ENCODE measurements at places on chromosomes 16 and 17. TPM values are rescaled to one million over a fixed set of nuclear protein-coding genes. Genes with fewer than 3 reads are reported as not detected.

Gene CFAP97D1
- total RNA-seq = not detected

Gene C1QL1
- total RNA-seq = 0.40 TPM

Gene CD300C
- not detected for total RNA-seq

Gene PCYT2
- 15.9 TPM for total RNA-seq

Gene USP7
- total RNA-seq = 155 TPM

Gene AIPL1
- not detected for total RNA-seq

DNA sequence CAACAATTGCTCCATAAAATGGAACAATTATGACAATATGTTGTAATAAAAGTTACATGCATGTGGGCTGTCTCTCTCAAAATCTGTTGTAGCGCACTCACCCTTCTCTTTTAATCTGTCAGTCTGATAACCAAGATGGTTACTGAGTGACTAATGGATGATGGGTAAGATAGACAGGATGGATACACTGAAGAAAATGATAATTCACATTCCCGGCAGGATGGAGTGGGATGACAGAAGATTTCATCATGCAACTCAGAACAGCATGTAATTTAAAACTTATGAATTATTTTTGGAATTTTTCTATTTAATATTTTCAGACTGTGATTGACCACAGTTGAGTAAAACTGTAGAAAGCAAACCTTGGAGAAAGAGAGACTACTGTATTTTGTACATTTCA lies 30.5 kb downstream of the CDH13 start:
- no peak for DNase-seq

- DNase-seq = no peak
Measured at GRCh38 chr17:50684288-50684611, 23.5 kb downstream of the ANKRD40 start.

DNA sequence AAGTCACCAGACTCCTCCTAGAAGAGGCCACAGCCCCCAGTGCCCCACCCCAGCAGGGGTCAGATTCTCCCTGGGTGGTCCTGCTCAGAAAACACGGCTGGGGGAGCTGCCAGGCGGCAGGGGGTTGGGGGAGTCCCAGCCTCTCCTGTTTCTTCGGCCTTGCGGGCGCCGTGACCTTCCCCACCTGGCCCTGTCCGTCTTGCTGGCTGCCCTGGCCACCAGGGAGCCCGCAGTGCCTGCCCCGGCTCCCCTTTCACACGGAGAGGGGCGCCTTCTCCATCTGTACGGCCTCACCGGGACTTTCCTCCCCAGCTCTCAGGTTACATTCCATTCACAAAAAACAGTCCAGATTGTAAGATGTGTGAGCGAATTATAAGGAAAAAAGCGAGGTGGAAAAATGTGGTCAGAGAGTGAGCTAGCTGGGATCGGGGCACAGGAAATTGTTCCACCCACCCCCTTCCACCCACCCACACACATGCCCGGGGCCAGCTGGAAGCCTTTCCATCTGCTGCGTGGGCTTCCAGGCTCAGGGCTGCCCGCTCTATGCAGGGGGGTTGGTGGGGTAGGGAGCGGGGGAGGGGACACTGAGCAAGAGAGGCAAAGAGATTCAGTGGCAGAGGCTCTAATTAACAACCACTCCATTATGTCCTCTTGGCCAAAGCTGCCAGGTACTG lies 14.6 kb upstream of the CIBAR2 start:
- DNase-seq = peak; percentile 32

DNA sequence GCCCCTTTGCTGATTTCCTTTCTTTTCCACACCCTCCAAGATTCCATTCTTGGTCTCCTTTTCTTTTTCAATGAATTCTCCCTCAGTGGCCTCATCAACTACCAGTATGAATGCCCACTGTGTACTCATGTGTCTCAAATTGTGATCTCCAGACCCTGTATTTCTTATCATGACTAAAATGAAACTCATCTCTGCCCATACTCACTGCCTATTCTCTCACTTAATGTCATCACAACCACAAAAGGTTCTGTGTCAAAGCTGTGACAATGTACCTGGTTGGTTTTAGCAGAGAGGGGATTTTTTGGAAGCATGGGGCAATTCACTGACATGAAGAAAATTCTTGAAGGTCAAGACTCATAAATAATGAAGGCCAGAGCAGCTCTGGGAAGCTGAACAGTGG lies 11.5 kb upstream of the TBX4 start:
- DNase-seq = no peak

- DNase-seq = peak; percentile 8
Measured at GRCh38 chr16:3363793-3364192, 8.1 kb downstream of the OR2C1 start.

DNA sequence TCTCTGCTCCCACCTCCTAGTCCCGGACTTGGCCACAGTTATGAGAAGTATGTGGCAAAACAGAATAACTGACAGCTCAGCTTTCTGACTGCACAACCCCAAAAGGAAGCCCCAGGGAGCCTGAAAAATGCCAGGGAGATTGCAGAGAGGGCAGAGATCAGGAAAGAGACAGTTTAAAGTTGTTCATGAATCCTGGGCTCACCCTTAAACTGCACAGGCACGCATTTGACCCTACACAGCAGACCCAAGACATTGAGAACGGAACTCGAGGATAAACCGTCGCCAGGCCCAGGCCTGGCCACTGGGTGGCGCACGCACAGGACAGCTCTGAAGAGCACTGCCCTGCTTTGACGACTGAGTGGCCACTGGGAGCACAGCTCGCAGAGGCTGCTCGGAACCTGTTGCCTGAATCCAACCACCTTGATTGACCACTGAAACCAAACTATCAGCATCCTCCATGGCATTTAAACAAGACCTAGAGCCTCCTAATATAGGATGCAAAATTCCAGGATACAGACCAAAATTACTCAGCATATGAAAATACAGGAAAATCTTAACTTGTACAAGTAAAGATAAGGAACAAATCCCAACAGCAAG lies 114.0 kb downstream of the C16orf95 start:
- DNase-seq = peak; percentile 68

DNA sequence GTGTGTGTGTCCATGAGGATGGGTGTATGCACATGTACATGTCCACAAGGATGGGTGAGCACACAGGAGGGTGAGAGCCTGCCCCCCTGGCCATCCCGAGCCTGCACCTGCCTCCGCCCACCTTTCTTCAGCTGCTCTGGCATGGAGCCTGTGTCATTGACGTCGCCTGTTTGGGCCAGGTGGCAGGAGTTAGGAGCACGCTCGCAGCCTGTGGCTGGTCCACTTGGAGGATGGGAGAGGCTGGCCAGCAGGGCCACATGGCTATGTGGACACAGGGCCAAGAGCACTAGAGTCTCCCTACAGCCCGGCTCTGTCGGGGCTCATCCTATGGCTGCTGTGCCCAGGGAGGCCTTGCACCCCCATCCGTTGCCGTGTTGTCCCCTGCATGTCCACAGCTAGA lies 21.4 kb downstream of the BAHCC1 start:
- DNase-seq = no peak

DNA sequence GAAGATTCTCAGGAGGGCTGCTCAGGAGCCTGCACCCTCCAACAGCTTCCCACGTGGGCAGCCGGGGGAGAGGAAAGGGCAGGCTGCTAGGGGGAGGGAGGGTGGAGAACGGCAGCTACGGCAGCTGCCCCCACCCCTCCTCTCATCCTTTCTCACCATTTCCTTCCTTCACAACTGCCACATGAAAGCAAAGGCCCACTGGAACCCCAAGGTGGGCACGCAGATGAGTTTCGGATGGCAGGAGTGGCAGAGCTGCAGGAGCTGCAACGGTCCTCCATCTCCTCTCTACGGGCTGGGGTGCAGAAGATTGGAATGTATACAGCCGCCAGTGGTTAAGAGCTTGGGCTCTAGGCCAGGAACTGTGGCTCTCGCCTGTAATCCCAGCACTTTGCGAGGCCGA lies 77.7 kb downstream of the GAS7 start:
- no peak for DNase-seq

- no peak for DNase-seq
Measured at GRCh38 chr16:28824717-28824973, 1.8 kb downstream of the ATXN2L start.

GRCh38 chr17:73307130-73307529 lies 4.7 kb downstream of the CDC42EP4 start:
- DNase-seq = no peak

DNA sequence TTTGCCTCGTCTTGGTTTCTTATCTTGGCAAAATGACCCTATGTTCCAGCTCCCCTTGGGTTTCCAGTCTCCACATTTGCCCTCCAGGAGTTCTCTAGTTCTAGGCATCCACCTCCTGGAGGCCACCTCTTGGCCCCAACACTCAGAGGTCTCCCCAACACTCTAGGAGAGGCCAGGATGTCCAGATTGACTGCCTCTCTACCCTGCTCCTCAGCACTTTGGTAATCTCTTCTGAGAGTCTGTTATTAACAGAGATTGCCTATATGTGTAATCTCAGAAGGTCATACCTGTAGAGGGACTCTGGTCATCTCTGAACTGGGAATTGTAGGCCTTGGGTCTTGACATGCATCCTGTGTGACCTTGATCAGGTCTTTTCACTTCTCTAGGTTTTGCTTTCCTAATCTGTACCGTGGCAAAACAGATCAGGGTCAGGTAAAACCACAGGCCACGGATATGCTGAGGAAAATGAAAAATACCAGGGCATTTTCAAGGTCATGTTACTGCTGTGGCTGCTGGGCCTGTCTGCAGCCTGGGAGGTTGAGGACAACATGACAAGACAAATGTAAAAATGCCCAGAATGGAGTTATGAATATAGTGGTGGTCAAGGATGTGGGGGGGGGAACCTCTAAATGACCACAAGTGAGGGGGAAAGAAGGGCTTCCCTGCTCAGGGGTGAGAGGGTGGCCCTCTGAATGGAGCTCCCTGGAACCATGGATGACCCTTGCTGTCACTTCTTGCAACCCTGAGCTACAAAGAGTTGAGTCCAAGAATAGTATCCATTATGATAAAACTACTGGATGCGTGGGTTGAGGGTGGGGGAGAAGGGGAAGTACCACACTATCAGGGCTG lies 5.0 kb upstream of the CCL4L2 start:
- no peak for DNase-seq

GRCh38 chr17:64331366-64331765 lies 59.3 kb downstream of the PECAM1 start:
- DNase-seq = no peak

DNA sequence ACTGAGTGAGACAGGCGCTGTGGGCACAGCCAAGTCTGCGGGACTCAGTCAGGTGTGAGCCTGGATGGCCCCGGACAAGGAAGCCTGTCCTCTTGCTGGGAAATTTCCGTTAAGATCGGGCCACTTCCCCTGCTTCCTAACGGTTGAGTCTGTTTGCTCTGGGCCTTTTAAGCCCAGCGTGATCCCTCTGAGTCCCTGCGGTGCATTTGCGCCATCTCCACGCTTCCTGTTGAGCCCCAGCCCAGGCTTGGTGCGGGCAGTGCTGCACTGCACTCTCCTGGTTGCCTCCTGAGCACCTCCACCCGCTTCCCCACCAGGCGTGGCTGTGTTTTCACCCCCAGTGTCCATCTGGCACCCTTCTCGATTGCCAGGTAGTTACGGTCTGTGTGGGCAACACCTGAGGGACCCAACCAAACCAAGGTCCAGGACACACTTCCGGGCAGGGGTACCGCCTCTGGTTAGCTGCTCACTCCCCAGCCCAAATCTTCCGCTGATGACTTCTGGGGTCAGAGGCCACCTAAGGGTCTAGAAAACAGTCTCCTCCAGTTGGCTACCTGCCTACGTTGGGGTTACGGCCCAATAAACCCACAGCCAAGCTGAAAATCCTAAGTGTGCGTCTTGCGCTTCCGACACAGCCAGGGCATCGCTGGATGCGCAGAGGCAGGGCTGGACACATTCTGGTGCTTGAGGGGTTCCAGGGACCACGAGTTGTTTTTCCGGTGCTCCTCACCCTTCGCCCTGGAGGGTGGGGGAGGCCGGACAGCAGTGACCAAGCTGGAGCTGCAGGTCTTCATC lies 1.4 kb upstream of the SLC25A10 start:
- peak; percentile 47 for DNase-seq

GRCh38 chr17:77613218-77613617 lies 345.3 kb upstream of the TNRC6C start:
- no peak for DNase-seq

DNA sequence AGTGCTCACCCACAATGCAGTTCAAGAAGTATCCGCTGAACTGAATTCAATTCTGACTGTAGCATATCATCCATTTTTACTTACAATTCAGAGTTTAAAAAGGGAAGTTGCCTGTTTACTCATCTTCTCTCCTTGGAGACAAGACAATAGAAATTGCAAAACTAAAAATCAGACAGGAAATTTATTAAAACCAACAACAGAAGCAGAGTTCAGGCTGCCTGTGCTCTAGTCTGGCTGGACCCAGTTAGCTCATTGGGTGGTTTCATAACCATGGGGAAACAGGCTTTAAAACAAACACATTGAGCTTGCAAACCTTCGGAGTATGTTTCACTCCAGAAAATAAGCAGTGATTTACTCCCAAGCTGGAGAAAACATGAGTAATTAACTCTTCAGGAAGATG lies 321.4 kb downstream of the GRIN2A start:
- DNase-seq = no peak

DNA sequence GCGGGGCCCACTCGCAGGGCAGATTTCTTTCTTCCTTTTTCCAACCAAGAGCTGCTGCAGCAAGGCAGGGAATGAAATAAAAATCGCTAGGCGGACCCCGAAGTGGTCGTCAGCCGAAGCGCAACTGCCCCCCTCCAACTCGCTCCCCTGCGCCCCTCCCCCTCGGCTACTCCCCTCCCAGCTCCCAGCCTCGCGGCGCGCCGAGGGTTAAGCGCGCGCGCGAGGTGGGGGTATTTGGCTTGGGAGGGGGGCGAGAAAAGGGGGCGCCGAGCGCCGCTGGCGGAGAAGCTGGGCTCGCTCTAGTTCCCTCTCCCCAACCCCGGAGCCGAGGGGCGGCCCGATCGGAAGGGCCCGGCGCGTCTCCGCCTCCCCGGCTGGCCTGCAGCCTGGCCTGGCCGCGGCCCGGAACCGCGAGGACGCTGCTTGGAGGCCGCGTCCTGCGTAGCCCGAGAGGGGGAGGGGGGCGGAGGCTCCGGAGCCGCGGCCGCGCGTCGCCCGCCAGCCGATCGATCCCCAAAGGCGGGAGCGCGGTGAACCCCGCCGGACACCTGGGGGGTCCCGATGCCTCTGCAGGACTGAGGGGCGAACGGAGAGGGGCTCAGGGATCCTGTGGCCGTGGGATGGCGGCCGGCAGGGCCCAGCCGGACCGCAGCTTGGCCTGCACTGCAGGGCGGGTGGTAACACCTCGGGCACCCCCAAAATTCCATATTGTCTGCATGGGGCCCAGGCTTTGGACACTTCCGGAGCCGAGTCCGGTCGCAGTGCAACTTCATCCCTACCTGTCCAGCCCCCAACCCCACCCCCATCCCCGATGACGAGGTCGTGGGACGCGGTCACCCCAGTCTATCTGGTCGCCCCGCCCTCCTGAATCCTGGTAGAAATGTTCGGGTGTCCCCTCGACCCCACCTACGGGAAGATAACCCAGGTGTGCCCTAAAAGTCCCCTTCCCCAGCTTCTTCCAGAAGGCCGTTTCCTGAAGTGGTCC lies 4.9 kb upstream of the CBX4 start:
- DNase-seq = no peak
